Aorta (tissue), 5 donors: ENCODE measurements at places on chromosomes 5 and 9.

DNA sequence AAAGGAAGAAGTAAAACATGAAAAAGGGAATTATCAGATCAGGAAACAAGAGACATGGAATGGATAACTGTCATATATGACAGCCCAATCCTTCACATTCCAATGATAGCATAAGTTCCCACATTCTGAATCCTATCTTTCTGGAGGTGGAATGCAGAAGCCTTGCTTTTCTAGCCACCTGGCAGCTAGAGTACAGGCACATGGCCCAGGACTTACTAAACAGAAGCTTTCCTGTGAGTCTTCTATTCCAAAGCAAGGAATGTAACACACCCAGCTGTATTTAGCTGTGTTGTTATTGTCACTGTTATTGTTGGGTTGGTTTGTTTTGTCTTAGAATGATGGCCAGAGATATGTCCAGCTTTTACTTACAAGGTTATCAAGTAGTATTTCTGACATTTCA, 780.5 kb upstream of the ZNF608 start:
- H3K36me3 ChIP-seq, result no peaks in the 10 kb centered on the region
- H3K4me3 ChIP-seq, result no peak overlapping the region
- no peak overlapping the region for H3K27ac ChIP-seq
- DNase-seq, result no peak
- peaks cover 4% of the 10 kb centered on the region for H3K4me1 ChIP-seq
- H3K27me3 ChIP-seq, result no peaks in the 10 kb centered on the region

GRCh38 chr9:137221506-137222111, 431 bp downstream of the RNF208 start:
- no peak overlapping the region for H3K27ac ChIP-seq
- no peak for DNase-seq
- no peaks in the 10 kb centered on the region for H3K27me3 ChIP-seq
- H3K36me3 ChIP-seq, result no peaks in the 10 kb centered on the region

DNA sequence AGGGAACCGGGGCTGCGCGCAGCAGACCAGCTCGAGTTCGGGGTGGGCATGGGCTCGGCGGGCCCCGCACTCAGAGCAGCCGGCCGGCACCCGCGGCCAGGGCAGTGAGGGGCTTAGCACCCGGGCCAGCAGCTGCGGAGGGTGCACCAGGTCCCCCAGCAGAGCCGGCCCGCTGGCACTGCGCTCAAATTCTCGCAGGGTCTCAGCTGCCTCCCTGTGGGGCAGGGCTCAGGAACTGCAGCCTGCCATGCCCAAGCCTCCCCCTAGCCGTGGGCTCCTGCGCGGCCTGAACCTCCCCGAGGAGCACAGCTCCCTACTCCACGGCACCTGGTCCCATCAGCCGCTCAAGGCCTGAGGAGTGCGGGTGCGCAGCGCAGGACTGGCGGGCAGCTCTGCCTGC, 172.9 kb upstream of the SLC30A5 start:
- no peaks in the 10 kb centered on the region for H3K36me3 ChIP-seq
- H3K4me3 ChIP-seq, result no peak overlapping the region
- no peak for DNase-seq

DNA sequence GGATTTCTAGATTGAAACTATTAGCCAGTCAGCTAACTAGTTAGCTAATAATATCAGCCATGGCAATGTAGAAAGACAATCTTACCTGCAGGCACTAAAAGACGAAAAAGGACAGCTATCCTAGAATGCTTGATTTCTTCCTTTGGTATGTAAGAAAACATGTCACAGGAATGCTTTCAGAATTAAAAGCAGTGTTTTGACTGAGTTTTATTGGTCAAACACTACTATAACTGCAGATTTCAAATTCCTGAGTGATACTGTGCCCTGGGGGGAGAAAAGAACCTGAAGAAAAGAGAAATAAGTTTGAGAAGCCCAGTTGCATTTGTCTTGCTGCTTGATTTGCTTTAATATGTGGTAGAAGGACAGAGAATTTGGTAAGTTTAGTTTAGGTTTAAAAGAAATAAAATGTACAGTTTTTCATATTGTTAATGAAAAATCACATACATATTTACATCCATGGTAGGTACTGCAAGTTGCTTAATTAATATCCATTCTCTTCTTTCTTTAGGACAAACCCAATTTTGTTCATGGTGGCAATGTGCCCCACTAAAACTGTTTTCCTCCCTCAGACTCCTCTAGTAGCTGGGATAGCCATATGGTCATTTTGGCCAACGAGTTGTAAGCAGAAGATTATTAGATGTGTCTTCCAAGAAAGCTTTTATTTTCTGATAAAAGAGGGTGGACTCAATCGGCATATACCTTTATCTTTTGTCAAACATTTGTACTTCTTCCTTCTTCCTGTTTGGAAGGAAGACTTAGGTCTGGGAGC, 4.3 kb upstream of the FAM169A start:
- H3K36me3 ChIP-seq, result no peaks in the 10 kb centered on the region
- H3K27me3 ChIP-seq, result no peaks in the 10 kb centered on the region
- no peak for DNase-seq
- no peaks in the 10 kb centered on the region for H3K4me1 ChIP-seq
- no peak overlapping the region for H3K4me3 ChIP-seq

GRCh38 chr9:117245175-117245829, 169.6 kb downstream of the ASTN2 start:
- no peaks in the 10 kb centered on the region for H3K36me3 ChIP-seq
- no peak overlapping the region for H3K27ac ChIP-seq
- no peak overlapping the region for H3K4me3 ChIP-seq

DNA sequence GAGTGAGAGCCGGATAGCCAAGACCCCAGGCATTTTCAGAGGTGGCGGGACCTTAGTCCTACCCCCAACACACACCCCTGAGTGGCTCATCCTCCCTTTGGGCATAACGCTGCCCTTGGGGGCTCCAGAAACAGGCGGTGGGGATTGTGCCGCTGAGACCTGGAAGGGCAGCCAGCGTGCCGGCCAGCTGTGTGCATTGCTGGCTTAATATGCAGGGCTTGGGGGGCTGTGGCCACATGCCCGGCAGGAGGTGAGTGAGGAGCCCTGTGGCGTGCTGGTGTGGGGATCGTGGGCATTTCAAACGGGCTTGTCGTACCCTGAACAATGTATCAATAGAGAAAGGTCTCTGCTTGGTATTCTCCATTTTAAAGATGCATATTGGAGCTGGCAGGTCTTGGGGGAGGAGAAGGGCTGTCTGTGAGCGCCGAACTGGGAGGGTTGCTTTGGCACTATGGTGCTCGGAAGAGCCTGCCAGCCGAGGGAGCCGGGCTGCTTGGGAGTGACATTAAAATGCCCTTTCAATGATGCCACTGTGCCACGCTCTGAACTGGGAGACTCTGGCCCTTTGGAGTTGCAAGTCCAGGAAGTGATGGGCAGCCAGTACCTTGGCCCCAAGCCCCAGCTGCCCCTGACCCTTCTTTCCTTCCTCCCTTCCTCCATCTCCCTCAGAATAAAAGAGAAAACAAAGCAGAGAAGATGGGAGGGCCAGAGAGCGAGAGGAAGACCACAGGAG, 11.2 kb upstream of the OLFM1 start:
- no peaks in the 10 kb centered on the region for H3K27me3 ChIP-seq
- H3K4me1 ChIP-seq, result no peaks in the 10 kb centered on the region
- no peaks in the 10 kb centered on the region for H3K36me3 ChIP-seq
- H3K4me3 ChIP-seq, result no peak overlapping the region
- H3K27ac ChIP-seq, result no peak overlapping the region
- no peak for DNase-seq
